Stimulated activated CD8-positive, alpha-beta memory T cell treated with anti-CD3 and anti-CD28 coated beads, Interleukin-15, amount 100 ng/mL, for 48 hours (primary cell): ENCODE measurements at places on chromosomes 7 and 10.

DNA sequence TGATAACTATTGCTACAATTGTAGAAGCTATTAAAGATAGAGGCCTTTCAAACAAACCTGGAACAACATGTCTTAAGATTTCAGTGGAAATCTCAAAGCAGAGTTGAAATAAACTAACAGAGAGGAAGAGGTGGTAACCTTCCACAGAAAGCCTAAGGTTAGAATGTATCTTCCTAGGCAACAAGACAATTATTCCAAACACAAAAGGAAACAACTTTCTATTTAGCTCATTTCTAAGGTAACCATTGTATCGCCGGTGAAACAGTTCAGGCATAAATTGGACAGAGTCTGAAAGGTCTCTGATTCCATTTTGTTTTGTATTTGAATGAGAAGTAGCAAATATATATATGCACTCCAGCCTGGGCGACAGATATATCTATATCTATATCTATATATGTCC is 30.7 kb upstream of the HYCC1 start:
- no peak for DNase-seq

DNA sequence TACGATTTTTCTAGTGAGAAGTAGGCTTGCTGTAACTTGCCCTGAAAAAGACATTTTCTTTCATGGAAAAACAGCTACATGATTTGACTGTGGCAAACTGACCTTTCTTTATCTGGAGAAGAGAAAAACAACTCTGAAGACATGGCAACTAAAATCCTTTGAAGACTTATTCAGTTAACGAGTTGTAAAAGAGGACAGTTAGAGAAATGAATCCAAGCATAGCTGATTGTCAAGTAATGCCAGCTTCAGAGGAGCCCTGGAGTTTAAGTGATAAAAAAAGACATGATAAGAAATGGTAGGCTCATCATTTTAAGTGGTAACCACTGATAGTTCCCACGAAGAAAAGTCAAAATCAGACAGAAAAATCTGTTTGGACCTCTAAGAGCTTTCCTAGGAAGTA is 19.6 kb downstream of the TMEM229A start:
- no peak for DNase-seq

- no peak for DNase-seq
Observed at GRCh38 chr7:35366167-35367155, 112.6 kb upstream of the TBX20 start.

GRCh38 chr7:24728503-24729364 is 28.5 kb downstream of the GSDME start:
- peak; percentile 9 for DNase-seq

DNA sequence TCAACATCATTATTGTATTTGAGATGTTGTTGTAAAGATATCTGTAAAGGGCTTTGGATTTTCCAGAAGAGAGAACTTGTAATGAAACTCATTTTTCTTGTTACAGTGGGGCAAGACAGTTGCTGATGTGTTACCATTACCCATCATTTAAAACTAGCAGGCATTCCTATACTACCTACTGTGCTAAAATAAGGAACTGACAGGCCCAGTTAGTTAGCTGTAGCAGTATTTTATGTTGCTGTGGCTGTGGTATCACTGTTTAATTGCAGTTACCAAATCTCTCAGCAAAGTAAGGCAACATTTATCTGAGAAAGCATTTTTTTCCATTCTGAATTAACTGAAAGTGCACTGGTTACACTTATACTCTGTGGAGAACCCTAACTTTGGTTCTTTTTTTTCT is 9.9 kb downstream of the ST7 start:
- DNase-seq, result no peak

GRCh38 chr10:77592946-77593636 is 44.5 kb downstream of the KCNMA1 start:
- no peak for DNase-seq

DNA sequence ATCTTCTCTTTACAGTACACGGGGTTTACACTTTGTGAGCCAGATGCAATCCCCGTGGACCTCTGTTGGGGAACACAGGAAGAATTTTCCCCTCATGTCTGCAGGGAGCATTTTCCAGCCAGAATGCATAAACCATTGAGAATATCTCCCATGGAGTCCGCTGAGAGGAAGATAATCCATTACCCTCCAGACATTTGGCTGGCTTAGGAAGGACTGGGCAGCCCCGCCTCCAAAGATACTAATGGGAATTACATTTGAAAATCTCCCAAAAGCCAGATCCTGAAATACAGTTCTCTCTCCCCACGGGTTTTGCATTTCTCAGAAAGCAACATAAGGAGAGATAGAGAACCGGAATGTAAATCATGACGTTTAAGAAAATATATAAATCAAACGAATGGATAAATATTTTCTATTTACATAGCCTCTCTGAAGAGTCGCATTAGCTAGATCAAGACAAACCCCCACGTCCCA is 53.5 kb downstream of the TRIL start:
- no peak for DNase-seq

DNA sequence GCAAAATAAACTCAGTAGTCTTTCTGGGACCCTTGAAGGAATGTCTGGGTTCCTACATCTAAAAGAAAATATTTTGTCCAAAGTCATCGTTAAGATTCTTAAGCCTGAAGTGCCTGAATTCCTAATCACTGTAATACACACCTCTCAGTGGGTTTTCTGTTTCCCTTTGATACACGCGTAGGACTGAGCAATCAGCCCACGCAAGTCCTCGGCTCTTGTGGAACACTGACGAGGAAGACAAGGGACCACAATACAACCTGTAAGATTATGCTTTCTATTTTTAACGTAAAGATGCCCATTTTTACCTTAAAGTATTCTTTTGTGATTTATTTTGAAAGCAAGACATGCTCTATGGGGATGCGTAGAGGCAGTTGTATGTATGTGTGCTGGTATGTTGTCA is 472.8 kb upstream of the CELF2 start:
- no peak for DNase-seq

DNA sequence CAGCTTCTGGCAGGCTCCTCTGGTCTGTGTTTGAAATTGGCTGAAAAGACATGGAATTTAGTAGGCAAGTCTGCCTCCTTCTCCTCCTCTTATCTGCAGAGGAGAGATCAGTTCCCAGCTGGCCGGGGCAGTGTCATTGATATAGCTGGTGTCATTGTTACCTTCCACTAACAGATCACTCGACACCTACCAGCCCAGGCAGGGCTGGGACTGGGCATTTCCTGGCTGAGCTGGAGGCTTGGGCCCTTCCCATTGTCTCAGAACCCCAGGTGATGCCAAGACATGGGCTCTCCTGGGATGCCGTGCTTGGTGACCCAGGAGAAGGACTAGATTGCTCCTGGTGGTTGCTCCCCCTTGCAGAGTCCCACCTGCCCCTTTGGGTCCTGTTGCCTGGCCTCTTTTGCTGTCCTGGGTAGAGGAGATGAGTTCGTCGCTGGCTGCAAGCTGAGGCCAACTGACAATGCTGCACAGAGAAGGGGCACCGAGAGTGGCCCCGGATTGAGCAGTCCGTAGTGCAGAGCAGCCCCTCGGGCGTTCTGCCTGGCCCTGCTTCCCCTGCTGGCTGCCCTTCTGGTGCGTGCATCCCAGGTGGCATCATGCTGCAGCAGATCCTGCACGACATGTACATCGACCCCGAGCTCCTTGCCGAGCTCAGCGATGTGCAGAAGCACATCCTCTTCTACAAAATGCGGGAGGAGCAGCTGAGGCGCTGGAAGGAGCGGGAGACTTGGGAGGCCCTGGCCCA is at the start of gene SH2D4B:
Gene SH2D4B (plus strand): TSS at position 167 of the 745 bp plus-strand sequence. CDS start 430 bp downstream, at position 597.
- no peak for DNase-seq

DNA sequence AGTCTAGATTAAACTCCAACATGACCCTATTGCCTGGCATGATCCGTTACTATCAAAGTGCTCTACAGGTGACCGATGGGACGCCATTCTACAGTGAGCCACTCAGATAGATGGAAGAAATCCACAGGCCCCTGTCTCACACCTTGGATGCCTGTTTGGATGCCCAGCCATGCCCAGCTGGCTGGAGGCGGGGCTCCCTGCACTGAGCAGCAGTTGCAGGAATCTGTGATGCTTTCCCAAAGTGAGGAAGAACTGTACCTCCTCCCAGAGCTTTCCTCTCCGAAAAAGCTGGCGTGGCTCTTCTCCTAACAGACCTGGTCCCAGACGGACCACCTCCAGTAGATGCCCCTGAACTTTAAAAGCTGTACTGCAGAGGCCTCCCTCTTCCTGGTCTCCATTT is 253.3 kb downstream of the ELMO1 start:
- DNase-seq, result no peak

DNA sequence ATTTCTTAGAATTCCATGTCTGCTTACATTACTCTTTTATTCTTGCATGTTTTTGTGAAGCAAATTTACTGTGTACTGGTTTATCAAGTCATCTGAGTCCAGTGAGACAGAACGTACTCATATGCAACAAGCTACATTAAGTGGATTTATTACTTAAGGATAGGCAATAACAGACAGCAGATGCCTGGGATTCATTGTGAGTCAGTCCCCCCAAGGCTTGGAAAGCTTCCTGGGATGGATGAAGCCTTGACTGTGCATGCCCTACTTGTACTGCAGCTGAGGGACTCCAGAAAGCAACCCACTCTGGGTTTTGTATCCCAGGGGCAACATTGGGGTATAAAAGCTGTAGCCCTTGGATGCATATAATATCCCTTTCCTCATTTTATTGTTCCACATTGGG is 113.4 kb upstream of the RAB18 start:
- no peak for DNase-seq

DNA sequence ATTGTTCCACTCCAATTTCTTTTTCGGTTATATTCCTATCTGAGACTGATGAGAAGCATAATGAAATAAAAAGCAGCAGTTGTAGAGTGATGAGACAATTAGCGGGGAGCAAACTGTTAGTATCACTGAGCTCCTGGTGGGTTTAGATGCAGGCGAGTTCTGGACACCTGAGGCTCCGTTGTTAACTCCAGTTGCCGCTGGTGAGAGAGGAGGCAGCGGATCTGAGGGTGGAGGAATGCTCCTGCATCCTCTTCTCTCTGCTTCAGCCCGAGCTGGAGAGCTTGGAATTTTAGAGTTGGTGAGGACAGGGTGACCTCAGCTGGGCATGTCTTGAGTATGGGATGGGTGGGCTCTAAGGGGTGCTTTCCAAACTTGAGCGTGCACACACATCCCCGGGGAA is 31.4 kb downstream of the LRMDA start:
- DNase-seq, result no peak

- no peak for DNase-seq
Observed at GRCh38 chr10:29105516-29106215, 183.2 kb upstream of the LYZL1 start.

- no peak for DNase-seq
Observed at GRCh38 chr10:49613882-49614241, at the start of gene CHAT. Gene CHAT, plus strand, starts transcription at chr10:49614037. Its CDS starts 153 bp downstream, at chr10:49614190.

- DNase-seq, result no peak
Observed at GRCh38 chr10:104640339-104641186, 527 bp upstream of the SORCS3 start.

- no peak for DNase-seq
Observed at GRCh38 chr10:121722665-121723064, 124.4 kb upstream of the FGFR2 start.
